Adrenal gland (tissue), 19 donors: ENCODE measurements at places on chromosomes 16 and 17.

DNA sequence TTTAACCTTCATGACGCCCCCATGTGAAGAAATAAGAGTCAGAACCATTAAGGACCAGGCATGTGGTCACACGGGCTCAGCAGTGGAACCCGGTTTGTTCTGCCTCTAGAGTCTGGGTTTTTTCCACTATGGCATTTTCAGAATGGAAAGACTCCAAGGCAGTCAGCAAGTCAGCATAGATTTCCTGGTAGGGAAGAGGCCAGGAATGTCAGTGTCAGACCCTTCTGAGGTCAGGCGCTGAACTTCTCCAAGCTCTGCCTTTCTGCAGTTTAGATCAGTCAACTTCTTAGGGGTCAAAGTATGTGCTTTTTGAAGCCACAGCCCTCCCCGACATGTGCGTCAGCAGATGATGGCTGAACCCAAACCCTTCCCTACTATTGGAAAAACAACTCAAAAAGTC is 3.9 kb downstream of the SSTR2 start:
- H3K4me3 ChIP-seq = no peak overlapping the region
- H3K27ac ChIP-seq = peak overlapping the region; percentile 83
- H3K4me1 ChIP-seq = no peaks in the 10 kb centered on the region
- no peaks in the 10 kb centered on the region for H3K36me3 ChIP-seq
- peaks cover 13% of the 10 kb centered on the region for H3K27me3 ChIP-seq

DNA sequence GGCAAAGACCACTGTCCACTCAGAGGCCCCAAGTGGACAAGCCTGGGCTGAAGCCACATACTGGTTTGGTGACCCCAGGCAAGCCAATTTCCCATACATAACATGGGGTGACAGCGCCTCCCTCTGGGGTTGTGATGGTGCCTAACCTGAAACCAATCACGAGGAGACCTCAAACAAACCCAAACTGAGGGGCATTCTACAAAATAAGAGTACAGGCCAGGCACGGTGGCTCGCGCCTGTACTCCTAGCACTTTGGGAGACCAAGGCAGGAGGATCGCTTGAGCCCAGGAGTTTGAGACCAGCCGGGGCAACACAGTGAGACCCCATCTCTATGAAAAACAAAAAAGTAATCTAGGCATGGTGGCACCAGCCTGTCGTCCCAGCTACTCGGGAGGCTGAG is 3.6 kb downstream of the P2RX5 start:
- no peak overlapping the region for H3K4me3 ChIP-seq
- H3K27me3 ChIP-seq = peaks cover 21% of the 10 kb centered on the region
- H3K27ac ChIP-seq = no peak overlapping the region
- no peaks in the 10 kb centered on the region for H3K36me3 ChIP-seq
- peaks cover 6% of the 10 kb centered on the region for H3K4me1 ChIP-seq

DNA sequence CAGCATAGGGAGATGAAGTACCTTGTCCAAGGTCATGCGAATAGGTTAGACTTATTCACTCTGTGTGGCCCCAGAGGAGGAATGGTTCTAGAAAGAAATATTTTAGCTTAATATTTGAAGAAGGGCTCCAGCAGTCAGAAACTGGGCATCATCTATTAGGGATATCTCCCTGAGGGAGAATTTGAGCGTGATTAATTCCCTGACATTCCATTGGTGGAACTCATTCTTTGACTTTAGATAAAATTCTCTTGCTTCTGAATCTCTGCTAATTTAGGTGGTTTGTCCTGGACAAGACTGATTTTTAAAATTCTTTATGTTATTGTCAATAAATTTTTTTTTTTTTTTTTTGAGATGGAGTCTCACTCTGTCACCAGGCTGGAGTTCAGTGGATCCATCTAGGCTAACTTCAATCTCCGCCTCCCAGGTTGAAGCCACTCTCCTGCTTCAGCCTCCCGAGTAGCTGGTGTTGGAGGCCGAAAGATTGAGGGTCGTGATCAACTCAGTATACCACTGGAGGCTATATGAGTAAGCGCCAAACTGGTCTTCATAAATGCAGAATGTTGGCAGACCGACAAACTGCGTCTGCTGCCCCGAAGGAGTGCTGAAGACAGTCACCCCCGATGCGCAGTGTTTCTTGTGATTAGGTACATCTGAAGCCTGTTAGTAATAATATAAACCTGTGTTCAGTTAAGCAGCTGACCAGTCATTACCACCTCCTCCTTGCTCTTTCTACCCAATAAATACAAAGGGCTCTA is 267.9 kb upstream of the HSBP1 start:
- no peak for DNase-seq
- no peaks in the 10 kb centered on the region for H3K4me1 ChIP-seq
- no peak overlapping the region for H3K4me3 ChIP-seq
- H3K27ac ChIP-seq = no peak overlapping the region
- H3K36me3 ChIP-seq = no peaks in the 10 kb centered on the region

DNA sequence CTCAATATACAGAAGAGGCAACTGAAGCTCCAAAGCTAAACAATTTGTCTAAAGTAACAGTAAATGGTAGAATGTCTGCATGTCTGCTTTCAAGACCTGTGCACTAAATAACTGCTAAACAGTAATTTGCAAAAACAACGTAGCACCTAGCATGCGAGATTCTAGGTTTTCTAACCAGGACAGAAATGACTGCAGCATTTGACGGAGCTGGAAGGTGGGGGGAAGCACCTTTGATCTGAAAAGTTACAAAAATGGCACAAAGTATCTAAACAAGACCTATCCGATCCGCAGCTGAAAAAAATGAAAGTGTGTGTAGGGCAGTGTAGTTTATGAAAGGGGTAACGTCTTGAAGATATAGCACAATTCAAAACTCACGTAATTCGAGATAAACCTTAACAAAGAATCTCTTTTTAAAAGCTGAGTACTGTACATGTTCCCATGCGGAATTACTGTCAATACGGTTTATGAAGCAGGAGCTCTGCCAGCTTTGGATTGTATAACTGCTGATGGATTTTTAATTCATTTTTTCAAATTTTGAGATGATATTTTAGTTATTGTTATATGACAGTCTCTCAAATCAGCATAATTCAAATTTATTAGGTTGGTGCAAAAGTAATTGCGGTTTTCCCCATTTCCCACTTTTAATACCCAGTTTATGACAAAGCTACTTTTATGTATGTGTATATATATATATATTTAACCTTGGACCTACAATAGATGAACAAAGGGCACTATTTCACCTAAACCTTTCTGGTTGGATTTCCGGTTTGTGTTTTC is 1.2 kb upstream of the WIPI1 start:
- H3K36me3 ChIP-seq = no peaks in the 10 kb centered on the region
- peaks cover 12% of the 10 kb centered on the region for H3K4me1 ChIP-seq
- peak overlapping the region; percentile 99 for H3K27ac ChIP-seq

DNA sequence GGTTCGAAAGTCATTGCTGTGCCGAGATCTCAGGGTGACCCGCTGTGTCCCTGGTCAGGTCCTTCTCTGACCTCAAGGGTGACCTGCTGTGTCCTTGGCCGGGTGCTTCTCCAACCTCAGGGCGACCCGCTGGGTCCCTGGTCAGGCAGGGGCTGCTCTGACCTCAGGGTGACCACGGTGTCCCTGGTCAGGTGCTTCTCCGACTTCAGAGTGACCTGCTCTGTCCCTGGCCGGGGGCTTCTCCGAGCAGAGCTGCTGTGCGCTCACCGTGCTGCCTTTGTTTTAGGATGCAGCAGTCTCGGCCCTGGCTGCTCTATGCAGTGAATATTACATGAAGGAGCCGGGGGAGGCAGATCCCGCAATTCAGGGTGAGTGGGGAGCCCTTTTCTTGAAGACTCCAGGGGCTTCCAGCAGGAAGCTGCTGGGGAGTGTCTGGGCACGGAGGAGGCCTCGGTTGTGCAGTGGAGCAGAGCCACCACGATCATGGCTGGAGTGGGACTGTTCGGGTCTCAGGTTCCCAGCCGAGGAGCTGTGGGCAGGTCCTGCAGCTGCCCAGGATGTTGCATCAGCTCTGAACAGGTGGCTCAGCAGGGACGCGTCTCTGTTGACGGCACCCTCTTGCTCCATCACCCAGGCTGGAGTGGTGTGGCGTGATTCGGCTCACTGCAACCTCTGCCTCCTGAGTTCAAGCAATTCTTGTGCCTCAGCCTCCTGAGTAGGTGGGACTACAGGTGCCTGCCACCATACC is 83.7 kb upstream of the ZNF750 start:
- no peak for DNase-seq
- H3K27ac ChIP-seq = no peak overlapping the region
- peaks cover 34% of the 10 kb centered on the region for H3K36me3 ChIP-seq
- no peaks in the 10 kb centered on the region for H3K4me1 ChIP-seq
- no peak overlapping the region for H3K4me3 ChIP-seq
- no peaks in the 10 kb centered on the region for H3K27me3 ChIP-seq

DNA sequence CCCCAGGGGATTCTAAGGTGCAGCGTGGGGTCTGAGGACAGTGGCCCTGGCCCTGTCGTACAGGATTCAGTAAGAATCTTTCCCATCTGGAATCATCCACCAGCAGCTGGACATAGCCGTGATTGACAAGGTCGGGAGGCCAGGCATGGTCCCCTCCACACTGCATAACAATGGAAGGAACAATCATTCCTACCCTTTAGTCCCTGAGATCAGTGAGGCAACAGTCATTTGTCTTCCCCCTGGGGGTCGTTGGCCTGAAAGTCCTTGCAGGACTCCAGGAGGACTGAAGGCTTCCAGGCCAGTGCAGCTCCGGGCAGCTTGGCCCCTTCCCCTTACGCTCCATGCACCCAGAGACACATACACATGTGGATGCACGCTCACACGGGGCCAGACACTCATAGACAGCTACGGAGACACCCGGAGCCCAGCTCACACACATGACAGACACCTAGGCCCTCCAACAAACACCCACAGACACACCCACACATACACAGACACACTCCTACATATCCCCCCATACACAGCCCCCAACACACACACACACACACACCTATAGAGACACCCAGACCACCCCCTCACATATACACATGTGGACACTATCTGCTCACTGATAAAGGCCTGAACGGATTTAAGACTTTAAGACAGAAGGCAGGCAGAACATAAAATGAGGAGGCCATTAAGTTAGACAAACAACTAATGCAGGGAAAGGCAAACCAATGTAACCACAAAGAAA is 42.9 kb downstream of the LITAF start:
- no peaks in the 10 kb centered on the region for H3K4me1 ChIP-seq
- no peak overlapping the region for H3K4me3 ChIP-seq
- DNase-seq = no peak
- H3K27ac ChIP-seq = no peak overlapping the region

DNA sequence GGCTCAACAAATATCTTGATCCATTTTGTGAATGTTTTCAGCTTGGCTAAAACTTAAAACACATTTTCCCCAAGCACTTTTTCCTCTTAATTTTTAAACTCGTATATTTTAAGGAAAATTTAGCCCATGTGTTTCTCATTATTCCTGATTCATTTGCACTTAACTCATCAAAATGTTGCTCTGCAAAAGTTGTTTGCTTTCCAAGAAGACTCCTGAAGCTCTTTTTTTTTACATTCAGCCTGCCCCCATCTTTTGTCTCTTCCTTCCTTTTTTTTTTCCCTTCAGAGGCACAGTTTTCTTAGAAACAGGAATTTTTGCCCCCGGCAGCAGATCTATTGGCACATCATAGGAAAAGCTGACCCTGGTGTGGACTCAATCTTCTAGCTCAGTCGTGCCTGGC is 155.0 kb upstream of the SALL1 start:
- H3K36me3 ChIP-seq = no peaks in the 10 kb centered on the region
- DNase-seq = no peak
- no peaks in the 10 kb centered on the region for H3K4me1 ChIP-seq
- no peak overlapping the region for H3K27ac ChIP-seq
- H3K4me3 ChIP-seq = no peak overlapping the region

DNA sequence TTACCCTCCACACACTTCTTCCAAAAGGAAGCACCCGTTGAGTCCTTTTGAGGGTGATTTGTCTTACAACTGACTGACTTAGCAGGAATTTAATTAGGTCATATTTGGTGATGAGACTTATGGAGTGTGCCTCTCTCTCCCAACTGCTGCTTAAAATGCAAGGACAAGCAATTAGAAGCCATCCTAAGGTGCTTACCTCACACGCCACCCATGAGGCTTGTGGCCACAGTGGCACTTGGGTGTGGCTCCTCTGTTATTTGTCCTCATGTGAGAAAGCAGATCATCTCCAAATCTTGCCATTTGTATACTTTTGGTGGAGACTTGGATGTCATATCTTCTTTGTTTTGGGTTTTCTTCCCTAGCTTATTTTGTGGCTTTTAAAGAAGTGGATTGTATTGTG is 61.6 kb downstream of the WNT3 start:
- no peaks in the 10 kb centered on the region for H3K4me1 ChIP-seq
- H3K4me3 ChIP-seq = no peak overlapping the region
- no peak for DNase-seq
- H3K27ac ChIP-seq = no peak overlapping the region

- H3K4me3 ChIP-seq = no peak within 1 kb of the TSS
- H3K36me3 ChIP-seq = no peaks in the 10 kb centered on the region
- H3K27me3 ChIP-seq = peaks cover 3% of the 10 kb centered on the region
- no peak within 1 kb of the TSS for H3K27ac ChIP-seq
Measured at GRCh38 chr16:78022347-78023060, at the start of gene CLEC3A. Gene CLEC3A, plus strand, starts transcription at chr16:78022548. Its CDS starts 79 bp downstream, at chr16:78022627.

DNA sequence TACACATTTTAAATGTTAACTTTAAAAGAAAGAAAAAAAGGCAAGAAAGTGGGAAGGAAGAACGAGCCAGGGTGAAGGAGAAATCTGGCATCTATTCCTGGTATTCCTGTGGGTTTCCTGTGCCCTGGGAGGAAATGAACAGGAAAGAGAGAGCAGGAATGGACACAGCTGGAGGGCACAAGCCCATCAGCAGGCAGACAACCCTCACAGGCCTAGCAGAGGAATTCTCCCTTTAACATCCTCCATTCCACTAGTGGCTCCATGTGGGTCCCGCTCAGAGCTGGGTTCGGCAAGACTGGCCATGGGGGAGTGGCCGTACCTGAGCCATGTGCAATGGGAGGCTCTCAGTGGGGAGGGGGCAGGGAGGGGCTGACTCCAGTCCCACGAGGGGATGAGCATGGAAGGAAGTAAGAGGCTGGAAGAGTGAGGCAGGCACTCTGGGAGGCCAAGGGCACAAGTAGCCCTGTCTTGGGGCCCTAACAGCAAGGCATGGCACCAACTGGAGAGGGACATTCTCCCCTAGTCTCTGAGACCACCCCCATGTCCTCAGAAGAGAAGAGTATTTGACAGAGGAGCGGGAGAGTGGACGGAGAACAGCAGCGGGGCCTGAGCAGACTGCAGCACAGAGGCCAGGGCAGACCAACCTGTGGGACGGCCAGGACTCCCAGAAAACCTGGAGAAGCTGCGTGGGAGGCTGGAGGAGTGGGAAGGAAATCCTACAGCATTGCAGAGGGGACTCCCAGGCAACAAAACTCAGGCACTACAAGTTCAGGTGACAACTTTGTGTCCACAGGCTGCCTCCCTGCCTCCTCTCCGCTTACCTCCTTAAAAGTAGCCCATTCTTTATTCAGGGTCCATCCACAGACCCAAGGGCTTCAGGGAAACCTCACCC is 30.2 kb downstream of the TK2 start:
- DNase-seq = no peak
- no peak overlapping the region for H3K27ac ChIP-seq
- H3K4me3 ChIP-seq = no peak overlapping the region
- peaks cover 84% of the 10 kb centered on the region for H3K4me1 ChIP-seq
- H3K36me3 ChIP-seq = no peaks in the 10 kb centered on the region
- H3K27me3 ChIP-seq = no peaks in the 10 kb centered on the region

- H3K27ac ChIP-seq = peak overlapping the region; percentile 91
- H3K4me1 ChIP-seq = peaks cover 12% of the 10 kb centered on the region
- H3K27me3 ChIP-seq = no peaks in the 10 kb centered on the region
- DNase-seq = peak; percentile 70
Measured at GRCh38 chr16:2912330-2913199, 834 bp downstream of the FLYWCH1 start.

- H3K27me3 ChIP-seq = no peaks in the 10 kb centered on the region
- no peaks in the 10 kb centered on the region for H3K36me3 ChIP-seq
- DNase-seq = peak; percentile 27
- H3K4me1 ChIP-seq = peaks cover 9% of the 10 kb centered on the region
Measured at GRCh38 chr17:83055911-83056582, 23.4 kb upstream of the METRNL start.

GRCh38 chr16:68263559-68264127 is 683 bp upstream of the SLC7A6 start:
- H3K4me3 ChIP-seq = peak overlapping the region; percentile 88
- H3K27ac ChIP-seq = peak overlapping the region; percentile 93
- no peak for DNase-seq
- peaks cover 20% of the 10 kb centered on the region for H3K36me3 ChIP-seq
